ENCODE measurements at places on chromosomes 1 and 21.

- DNase-seq = no peak
These were observed 12.9 kb upstream of the SLC2A7 start for GRCh38 chr1:9038881-9039760.

DNA sequence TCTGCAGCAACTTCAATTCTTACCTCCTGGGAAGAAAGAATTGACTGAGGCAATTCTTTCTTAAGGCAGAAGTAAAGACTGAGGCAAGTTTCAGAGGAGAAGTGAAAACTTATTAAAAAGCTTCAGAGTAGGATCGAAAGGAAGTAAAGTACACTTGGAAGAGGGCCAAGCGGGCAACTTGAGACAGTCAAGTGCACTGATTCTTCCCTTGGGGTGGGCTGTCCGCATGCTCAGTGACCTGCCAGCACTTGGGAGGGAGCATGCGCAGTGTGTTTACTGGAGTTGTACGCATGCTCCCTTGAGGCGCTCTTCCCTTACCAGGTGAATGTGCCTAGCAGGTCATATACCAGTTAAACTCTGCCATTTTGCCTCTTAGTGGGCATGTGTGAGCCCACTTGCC is 55.3 kb upstream of the NBPF3 start:
- DNase-seq = no peak

GRCh38 chr1:51519048-51519864 is at the start of gene EPS15:
EPS15 (minus strand) TSS chr1:51519266; CDS start chr1:51519231, 35 bp downstream.
- DNase-seq = no peak

- DNase-seq = no peak
These were observed 11.9 kb upstream of the EDN2 start for GRCh38 chr1:41496080-41497055.

DNA sequence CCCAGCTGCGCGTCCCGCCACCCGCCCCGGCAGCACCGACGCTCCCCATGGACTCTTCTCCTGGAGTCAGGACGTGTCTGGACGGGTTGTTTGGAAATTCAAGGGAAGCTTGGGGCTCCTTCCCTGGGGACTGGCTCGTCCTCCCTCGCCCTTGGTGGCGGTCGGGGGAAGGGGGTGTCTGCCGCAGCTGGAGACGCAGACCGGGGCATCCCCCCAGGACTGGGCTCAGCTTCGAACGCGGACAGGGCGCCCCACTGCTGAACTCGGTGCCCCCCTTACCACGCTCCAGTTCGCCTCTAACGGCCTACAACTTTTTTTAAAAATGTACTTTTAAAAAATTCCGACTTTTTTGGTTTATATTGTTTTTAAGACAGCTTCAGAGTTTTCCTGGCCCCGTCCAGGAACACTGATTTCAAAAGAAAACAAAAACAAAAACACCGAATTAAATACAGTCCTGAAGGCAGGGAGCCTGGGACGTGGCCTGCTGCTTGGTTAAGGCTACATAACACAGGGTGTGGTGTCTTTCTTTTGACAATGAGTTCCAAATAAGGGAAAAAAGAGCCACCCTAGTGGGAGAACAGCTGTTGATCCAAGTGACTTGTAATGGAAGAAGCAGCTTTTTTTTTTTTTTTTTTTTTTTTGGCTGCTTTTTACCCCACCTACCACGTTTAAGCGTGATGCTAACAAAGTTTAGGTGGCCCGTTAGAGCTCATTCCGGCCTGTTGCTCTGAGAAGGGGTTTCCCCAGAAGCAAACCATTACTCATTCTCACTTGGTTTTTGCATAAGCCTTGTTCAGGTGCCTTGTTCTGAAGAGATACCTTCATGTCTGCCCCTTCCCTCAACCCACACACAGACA is 862 bp upstream of the DIPK1A start:
- no peak for DNase-seq

DNA sequence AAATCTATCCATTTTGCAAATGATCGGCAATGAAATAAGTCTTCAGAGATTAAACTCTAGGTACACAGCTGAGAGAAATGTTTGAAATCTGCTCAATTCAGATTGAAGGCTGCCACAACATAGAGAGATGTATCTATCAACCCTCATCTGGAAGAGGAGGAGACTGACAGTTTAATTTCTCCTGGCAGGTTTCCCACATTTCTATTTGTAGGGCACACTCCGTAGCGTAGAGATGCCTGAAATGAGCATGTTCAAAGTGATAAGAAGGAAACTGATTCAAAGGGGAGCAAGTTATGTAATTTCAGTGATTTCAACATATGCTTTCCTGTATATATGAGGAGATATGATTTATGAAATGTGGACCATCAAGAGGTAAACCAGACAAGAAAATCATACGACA is 44.1 kb downstream of the NIBAN1 start:
- no peak for DNase-seq

DNA sequence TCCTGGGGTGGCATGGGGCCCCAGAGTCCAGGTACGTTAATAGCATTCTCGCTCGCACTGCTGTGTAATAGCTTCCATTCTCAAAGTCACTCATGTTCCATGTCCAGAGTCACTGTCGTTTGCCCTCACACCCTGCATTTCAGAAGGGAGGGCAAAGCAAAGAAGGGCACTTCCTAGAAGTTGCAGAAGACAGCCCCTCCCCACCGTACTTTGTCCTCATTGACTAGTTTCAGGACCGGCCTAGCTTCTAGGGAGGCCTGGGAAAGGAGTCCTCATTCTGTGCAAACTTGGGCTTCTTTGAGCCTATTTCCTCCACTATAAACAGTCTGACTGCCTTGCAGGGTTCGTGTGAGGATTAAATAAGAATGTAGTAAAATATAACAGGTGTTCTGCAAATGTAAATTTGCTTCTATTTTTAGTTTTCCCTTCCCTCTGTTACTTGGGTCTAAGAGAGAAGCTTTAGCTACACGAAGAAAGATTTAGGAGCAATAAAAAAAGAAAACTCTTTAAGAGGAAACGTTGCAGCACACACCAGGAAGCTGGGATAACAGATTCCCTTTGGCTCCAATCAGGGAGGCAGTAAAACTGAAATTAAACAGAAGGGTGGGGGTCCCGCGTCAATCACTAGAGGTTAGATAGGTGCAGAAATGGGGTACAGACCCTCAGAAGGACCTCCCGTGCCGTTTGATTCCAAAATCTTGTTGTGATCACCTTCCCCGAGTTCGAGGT is 40.1 kb downstream of the ACTL8 start:
- no peak for DNase-seq

DNA sequence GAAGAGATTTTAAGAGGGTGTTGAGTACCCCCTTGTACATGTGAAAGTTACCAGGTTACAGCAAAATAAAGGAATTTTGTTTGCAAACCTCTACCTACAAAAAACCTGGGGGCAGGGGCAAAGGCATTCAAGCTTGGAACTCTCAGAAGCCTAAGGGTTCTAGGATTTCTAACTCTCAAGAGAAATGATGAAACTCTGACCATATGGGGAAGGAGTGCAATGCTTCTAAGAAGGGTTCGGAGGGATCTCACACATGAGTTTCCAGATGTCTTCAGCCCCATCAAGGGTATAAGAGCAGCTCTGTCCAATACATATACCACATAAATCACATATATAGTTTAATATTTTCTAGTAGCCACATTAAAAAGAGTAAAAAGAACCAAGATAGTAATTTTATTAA is 7.3 kb upstream of the FCGR2A start:
- no peak for DNase-seq

DNA sequence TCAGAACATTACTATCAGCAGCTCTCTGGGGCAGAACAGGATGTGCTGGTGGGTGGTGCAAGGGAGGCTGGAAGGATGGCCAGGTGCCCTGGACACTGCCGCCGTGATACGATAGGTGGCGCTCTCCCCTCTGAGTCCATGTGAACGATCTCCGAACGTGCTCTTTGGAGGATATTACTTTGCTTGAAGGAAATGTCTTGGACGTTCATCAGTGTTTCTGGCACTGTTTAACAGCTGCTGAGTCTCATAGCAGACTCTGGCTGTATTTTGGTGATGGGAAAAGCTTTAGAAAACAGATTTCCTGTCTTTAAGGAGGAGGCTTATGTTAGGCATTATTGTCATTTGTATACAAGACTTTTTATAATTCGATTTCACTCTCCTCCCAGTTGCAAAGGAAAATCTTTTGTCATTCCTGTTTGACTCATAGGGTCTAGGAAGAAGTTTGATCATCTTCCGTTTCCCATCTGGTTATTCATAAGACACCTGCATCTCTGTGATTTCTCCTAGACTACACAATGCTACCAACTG is 386.2 kb upstream of the ADGRL2 start:
- DNase-seq = no peak

DNA sequence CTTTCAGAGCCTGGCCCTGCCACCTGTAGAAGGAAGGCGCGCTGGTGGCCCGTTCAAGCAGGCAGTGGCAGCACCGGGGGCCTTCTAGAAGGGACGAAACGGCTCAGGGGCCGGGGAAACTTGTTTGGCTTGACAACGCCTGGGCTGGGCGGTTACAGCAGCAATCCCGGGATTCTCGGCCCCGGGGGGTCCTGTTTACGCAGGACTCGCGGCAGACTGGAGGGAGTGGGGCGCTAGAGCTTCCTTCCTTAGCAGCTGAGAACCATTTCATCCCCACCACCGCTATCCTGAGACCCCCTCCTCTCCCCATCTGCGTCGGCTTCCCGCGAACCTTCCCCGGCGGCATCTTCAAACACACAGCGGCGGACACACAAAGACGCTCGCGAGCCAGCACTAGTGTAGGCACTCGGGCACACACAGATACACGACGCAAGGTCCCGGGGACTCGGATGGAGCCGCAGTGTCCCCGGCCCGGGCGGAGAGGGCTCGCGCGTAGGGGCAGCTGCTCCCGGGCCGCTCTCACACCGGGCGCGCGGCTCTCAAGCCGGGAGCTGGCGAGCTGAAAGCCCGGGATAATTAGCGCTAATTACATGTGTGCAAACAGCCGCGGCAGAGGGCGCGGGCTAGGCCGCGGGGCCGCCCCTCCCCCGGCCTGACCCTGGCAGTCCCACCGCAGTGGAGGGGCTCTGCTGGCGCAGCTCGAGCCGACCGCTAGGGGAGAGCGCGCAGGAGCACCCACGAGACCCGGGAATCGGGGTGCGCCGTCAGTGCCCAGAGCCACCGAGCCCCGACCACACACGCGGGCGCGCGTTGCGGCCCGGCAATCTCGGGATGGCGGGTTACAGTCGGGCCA is 271.4 kb downstream of the FOXD2 start:
- DNase-seq = no peak

- DNase-seq = no peak
These were observed 52.1 kb downstream of the SLC35D1 start for GRCh38 chr1:67001682-67002425.

All from epithelial cell of proximal tubule (primary cell).